ENCODE measurements at places on chromosomes 2 and 18. TPM values are rescaled to one million over a fixed set of nuclear protein-coding genes. Genes with fewer than 3 reads are reported as not detected.

The HK2 gene
- 4.2 TPM for total RNA-seq

The TPO gene
- total RNA-seq, result 0.23 TPM

The EFR3B gene
- total RNA-seq, result 72.9 TPM

The CD207 gene
- total RNA-seq, result not detected

The ERFE gene
- 1.2 TPM for total RNA-seq

The ELOA2 gene
- not detected for total RNA-seq

The REEP1 gene
- 200 TPM for total RNA-seq

The KCNS3 gene
- total RNA-seq, result 2.8 TPM

The ATL2 gene
- total RNA-seq, result 84.7 TPM

The DAW1 gene
- total RNA-seq, result 8.1 TPM

The TAF4B gene
- 3.5 TPM for total RNA-seq

The NYAP2 gene
- 16.1 TPM for total RNA-seq

The GALNT3 gene
- 4.6 TPM for total RNA-seq

The SIX3 gene
- 7.4 TPM for total RNA-seq

The MAP2 gene
- total RNA-seq, result 911 TPM

The GKN1 gene
- not detected for total RNA-seq

Measured in diencephalon (tissue), 1 donor.